ENCODE measurements at places on chromosomes 5 and 9.

- no peak for DNase-seq
These were observed 70.3 kb downstream of the SPTLC1 start for GRCh38 chr9:92044936-92045335.

DNA sequence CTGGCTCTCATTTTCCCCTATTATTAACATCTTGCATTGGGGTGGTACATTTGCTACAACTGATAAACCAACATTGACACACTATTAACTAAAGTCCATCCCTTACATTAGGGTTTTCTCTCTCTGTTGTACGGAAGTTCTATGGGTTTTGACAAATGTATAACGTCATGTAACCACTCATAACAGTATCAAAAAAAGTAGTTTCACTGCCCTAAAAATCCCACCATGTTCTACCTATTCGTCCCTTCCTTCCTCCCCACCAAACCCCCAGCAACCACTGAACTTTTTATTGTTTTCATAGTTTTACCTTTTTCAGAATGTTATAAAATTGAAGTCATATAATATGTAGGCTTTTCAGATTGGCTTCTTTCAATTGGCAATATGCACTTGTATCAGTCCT is 40.1 kb downstream of the MLLT3 start:
- DNase-seq = no peak

DNA sequence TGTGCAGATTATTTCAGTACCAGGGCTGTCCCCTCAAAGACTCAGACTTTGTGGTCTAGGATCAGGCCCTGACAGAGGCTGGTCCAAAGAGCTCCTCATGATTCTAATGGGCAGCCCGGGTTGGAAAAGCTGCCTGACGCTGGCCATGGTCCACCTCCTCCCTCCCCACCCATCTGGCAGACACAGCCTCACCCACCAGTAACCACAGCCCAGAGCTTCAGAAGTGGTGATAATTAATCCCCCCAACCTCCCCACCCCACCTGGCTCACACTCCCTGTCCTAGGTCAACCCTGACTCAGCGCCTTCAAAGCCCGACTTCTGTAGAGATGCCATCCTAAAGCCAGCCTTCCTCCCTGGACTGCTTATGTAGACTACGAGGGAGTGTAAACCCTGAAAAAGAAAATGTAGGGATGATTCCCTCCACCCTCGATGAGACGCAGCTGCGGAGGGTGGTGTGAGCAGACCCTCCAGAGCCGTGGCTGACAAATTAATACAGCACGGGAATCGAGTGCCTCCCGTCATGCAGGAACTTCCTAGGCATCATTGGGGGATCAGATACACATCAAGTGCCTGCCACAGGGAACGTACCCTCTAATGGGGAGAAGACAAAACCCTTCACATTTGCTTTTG is 7.0 kb downstream of the UBE2QL1 start:
- no peak for DNase-seq

DNA sequence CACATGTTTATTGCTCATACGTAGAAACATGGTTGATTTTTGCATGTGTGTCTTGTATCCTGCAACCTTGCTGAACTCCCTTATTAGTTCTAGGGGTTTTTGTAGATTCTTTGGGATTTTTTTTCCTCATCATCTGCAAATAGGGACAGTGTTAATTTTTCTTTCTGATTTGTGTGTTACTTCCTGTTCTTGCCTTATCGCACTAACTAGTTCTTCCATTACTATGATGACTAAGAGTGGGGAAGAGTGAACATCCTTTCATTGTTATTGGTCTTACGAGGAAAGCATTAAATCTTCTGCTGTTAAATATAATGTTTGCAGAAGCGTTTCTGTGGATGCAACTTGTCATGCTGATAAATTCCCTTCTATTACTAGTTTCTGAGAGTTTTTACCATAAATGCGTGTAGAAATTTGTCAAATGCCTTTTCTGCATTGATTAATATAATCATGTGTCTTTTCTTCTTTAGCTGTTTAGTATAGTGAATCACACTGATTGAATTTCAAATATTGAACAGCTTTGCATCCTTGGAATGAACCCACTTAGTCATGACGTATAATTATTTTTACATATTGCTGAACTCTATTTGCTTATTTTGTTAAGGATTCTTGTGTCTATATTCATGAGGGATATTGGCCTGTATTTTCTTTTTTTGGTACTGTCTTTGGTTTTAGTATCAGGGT is 32.1 kb upstream of the RNF130 start:
- DNase-seq = no peak

DNA sequence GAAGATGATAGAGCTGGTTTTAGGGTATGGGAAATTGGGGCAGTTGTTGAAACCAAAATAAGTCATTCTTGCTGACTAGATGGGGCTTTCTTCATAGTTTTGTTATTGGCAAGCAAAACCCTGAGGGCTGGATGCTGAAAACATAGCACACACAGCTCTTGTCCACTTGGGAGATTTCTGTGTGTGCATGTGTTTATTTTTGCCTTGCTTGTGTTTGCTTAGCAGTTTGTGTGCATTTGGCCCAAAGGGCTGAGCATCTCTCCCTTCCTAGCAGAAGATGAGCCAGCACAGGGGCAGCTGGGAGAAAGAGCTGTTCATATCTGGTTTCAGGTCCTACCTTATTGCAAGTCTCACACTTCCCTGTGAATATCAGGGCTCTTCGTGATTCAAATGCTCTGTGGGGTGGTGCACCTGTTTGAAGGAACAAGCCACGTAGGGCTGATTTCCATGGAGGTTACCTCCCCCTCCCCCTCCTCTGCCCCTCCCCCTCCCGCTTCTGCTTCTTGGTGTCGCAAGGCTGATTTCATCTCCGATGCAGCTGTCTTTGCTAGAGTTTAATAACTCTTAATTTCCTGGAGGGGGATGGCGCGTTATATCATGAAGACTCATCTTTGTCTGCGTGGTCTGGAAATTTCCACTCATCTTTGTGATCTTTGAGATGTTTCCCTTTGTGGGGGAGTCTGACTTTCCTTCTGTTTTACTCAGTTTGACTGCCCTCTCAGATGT is 296.5 kb downstream of the ARHGAP26 start:
- DNase-seq = no peak

DNA sequence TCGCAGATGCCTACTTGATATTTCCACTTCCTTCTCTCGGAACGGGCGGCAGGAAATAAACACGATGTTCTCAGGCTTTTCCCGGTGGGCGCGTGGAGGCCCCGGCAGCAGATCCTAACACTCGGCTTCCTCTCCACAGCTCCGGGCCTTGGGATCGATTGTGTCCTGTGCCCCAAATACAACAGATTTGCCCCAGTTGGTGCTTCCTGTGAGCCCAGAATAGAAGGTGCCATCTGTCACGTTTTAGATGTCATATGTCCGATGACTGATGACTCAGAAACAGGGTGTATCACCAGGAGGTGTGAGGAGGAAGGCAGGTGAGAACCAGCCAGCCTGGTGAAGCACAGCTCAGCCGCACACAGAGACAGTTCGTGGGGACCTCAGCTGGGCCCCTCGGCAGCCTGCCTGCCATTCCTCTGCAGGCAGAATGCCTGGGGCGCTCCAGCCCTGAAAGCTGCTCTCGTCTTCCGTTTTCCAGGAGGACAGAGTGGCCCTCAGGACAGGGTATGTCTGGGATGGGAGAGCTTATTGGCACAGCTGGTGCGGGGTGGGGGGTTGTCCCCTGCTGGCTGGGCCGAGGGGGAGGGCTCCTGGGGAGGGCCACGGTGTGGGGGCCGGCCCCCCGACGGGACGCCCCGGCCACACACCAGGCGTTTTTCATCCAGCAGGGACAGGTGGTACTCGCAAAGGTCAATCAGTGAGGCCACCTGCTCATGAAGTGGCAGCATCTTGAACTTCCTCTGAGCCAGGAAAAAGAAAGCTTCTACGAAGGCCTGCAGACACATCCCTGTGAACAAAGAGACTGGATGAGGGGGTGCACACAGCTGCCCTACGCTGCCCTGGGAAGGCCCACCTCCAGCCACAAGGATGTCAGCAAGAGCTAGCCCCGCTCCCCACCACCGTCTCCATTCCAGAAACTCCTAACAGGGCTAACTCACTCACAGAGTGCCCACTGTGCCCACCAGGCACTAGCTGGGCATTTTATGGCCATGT is 171.0 kb downstream of the DAB2IP start:
- DNase-seq = no peak

- no peak for DNase-seq
These were observed at the start of gene LCN2 for GRCh38 chr9:128149001-128149701. LCN2 (plus strand) TSS chr9:128149453; CDS start chr9:128149526, 73 bp downstream.

- DNase-seq = no peak
These were observed 40.9 kb downstream of the PAM start for GRCh38 chr5:102796009-102796408.

- no peak for DNase-seq
These were observed 242.9 kb upstream of the TRPM3 start for GRCh38 chr9:71364186-71364955.

DNA sequence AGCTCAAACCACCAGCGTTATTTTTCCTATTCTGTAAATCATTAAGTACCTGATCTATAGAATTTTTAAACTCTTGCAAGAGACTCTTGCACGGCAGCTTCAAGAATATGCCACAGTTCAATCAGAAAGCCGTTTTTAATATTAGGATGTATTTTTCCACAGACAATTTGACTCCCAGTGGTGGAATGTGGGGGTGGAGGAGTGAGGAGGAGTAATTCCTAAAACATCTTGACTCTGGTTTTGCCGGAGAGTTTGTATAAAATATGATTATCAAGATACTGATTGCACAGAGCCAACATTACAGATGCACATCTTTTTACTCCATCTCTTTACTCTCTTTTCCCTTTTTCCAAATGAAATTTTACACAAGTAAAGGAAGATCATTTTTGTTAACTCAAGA is 288.3 kb downstream of the ENC1 start:
- DNase-seq = no peak

DNA sequence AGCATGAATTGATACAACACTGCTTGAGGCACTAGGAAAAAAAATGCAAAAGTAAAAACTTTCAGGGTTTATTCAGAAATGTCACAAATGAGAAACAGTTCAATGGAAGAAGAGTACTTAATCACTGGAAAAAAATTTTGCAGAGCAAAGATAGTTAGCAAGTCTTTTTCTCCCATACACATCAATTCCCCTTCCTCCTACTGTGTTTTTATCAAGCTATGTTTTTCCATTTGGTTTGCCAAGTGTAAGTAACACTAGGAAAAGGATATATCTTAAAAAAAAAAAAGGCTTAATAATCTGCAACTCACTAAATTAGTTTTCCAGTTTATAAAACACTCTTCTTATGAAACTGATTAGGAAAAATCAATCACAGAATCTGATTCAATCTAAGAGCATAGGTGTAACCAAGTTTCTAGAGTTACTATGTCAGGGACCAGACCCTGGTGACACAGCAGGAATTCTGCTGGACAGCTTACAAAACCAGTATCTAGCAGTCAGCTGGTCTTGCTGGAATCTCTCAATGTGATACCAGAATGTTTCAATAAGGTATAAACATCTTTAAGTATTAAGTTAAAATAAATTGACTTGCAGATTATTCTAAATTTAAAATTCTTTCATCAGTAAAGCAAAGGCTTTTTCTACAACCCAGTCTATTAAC is 34.7 kb downstream of the RNF145 start:
- no peak for DNase-seq

DNA sequence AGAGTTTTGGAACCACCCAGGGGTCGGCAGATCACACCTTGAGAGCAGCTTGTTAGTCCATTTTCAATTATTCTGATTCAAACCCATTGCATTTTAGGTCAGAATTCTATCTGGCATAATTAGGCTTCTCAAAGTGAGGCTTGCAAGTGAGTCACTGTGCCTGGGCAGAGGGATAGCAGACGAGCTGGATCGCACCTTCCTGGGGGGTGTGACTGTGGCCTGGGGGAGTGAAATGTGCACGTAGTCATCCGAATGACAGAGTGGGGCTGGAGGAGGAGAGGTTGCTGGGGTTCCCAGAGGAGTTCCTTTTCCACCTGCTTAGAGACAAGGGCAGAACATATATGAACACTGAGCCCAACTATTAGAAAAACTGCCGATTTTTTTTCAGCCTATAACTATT is 31.7 kb downstream of the SPACA9 start:
- no peak for DNase-seq

GRCh38 chr5:126975796-126976195 is 54.6 kb downstream of the MARCHF3 start:
- no peak for DNase-seq

All from cortex of kidney (tissue), 1 donor.